ENCODE measurements at places on chromosomes 11 and 22.

- DNase-seq, result no peak
Observed at GRCh38 chr11:32531528-32531927, 52.1 kb upstream of the EIF3M start.

- DNase-seq, result peak; percentile 42
Observed at GRCh38 chr11:108698844-108699642, 34.2 kb downstream of the DDX10 start.

GRCh38 chr11:108804511-108804910 is 139.6 kb downstream of the DDX10 start:
- DNase-seq, result no peak

DNA sequence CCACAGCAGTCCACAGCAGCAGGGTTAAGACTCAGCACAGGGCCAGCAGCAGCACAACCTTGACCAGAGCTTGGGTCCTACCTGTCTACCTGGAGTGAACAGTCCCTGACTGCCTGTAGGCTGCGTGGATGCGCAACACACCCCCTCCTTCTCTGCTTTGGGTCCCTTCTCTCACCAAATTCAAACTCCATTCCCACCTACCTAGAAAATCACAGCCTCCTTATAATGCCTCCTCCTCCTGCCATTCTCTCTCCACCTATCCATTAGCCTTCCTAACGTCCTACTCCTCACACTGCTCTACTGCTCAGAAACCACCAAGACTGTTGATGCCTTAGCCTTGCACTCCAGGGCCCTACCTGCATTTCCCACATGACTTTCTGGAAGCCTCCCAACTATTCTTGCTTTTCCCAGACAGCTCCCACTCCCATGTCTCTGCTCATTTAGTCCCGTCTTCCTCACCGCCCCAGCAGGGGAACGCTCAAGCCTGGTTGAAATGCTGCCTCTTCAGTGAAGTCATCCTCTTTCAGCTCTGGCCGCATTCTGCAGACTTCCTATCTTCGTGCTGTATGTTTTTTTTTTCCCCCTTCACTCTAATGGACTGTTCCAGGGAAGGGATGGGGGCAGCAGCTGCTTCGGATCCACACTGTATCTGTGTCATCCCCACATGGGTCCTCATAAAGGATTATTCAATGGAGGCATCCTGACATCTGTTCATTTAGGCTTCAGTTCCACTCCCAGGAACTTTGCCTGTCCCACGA is 3.3 kb downstream of the IL18BP start:
- DNase-seq, result no peak

DNA sequence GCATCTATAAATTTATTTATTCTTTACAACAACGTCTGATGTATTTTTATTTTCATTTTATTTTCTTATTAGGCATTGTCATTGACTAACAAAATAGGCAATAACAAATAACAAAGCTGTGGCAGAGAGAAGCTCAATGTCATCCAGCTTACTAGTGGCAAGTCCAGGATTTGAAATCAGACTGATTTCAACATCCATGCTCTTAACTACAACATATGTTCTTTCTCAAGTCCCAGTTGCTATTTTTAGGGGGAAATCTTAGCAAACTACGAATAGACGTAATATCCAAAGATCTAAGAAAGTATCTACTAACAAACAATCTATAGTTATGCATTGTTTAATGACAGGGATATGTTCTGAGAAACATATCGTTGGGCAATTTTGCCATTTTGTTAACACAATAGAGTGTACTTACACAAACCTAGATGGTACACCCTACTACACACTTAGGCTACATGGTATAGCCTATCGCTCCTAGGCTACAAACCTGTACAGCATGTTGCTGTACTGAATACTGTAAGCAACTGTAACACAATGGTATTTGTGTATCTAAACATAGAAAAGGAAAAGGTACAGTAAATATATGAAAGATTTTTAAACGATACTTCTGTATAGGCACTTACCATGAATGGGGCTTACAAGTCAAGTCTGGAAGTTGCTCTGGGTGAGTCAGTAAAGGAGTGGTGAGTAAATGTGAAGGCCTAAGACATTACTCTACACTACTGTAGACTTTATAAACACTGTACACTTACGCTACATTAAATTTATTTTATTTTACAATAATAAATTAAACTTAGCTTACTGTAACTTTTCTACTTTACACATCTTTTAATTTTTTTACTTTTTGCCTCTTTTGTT is 151.3 kb downstream of the DLG2 start:
- DNase-seq, result no peak

DNA sequence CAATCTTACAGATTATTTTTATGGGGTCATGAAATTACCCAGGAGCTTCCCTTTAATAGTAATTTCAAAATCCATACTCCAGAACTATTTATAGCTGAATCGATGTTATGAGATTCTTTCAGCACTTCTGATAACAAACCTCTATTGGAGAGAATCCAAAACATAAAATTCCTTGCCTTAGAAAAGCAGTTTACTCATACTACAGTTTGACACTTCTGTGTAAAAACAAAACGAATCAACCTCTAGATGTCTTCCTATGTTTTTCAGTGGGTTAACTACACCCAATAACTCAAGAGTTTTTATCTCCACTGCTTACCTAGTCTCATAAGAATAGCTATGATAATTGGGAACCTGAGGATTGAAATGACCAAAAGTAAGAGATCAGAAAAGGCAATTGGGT is 35.6 kb downstream of the KIF18A start:
- peak; percentile 65 for DNase-seq

DNA sequence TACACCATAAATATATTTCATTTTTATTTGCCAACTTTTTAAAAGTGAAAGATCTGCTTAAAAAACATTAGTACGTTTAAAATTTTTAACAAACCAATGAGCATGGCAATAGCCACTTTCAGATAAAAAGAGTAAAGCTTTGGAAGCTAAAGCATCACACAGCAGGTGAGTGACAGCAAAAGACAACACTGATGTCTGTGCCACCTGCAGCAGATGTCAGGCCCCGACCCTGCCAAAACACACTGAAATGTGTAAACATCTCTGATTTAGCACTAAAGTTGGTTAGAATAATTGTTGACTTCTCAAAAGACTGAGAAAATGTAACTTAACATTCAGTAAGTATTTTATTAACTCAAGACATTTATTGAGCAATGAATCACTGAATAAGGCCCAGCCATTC is 232.9 kb downstream of the DLG2 start:
- no peak for DNase-seq

DNA sequence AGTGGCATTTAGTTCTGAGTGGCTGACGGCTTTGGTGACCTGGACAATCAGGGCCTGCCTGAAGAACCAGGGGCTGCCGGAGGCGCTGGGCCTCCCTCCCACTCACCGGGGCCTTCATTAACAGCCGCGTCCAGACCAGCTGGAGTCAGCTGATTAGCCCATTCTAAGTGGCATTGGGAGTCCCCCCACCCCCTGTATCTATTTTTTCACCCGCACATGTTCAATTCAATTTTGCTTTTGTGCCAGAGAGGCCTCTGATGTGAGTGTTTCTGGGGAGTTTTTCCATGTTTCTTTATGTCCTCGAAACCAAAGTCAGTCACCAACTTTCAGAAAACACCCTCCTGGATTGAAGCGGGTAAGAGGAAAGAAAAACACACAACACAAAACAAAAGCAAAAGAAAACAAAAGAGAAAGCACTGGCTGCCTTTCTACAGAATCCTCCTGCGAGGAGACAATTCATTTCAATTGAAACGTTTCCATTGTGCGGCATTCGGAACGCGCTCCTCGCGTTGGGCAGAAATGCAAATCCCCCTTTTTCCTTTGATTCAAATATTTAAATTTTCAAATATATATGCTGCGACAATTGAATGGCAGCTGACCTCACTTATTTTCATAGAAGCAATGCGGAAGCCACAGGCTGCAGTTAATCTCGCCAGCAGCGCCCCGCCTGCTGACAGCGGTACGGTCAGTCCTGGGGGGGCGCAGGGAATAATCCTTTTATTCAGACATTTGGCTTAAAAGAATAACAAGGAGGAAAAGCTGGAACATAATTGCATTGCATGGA is 17.7 kb downstream of the CDKN1C start:
- peak; percentile 13 for DNase-seq

- DNase-seq, result no peak
Observed at GRCh38 chr11:104060820-104061219, 24.4 kb downstream of the DDI1 start.

- peak; percentile 54 for DNase-seq
Observed at GRCh38 chr22:41305646-41306045, 4.3 kb downstream of the ZC3H7B start.

DNA sequence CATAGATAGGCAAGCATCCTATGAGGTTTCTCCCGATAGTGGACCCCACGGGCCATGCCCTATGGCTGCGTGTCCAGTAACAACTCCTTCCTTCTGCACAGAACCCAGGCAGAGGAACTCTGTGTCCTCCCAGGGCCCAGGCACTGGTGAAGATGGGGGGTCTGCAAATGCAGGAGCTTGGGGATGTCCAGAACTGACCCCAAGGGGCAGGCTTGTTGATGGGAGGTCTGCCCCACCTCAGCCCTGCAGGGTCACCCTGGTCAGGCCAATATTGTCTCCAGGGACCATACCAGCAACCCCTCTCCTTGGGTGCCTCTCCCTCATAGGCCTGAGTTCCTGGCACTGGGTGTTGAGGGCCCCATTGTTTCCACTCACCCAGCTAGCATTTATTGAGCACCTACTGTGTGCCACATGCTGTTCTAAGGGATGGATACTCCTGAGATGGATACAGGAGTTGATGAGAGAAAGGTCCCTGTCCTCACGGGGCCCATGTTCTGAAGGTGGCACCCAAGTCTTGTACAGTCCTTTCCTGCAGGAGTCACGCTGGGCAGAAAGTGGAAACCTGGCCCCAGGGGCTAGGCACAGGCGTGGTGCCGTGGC is 26.3 kb upstream of the TXNRD2 start:
- no peak for DNase-seq

DNA sequence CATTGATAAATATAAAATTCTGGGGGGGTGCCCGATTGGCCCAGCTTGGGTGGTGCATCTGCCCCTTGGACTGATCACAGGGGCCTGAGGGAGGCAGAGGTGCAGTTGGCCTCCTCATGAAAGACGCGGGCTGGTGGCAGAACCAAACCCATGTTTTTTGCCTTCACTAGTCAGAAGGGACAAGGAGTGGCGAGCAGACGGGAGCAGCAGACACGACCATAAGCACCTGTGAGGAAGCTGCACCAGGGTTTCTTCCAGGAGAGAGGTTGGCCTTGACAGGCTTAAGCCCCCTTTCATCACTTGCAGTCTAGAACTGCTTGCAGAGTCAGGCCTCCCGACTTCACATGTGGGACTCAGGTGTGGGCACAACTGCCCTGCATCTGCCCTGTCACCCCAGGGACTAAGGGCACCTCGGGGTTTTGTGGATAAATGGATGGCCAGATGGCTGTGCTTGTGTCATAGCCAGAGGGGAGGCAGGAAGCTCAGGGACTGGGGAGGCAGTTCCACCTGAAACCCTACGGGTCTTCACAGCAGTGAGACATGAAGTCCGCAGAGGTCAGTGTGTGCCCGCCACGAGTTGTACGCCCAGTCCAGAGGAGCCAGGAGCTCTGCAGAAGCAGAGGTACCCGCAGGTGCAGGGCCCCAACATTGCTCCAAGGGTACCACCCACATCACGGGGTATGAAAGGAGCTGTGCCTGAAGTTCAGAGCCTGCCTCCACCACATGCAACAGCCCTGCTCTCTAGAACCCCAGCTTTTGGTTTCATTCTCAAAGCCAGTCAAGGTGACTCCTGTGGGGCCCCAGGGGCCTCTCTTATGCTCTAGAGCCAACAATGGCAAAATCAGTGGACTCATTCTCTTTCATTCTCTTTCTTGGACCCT is 18.2 kb upstream of the SYT13 start:
- no peak for DNase-seq

GRCh38 chr22:31923747-31924146 is 20.6 kb upstream of the YWHAH start:
- DNase-seq, result no peak

- no peak for DNase-seq
Observed at GRCh38 chr11:12853325-12853651, 155.8 kb upstream of the RASSF10 start.

- peak; percentile 82 for DNase-seq
Observed at GRCh38 chr11:132576706-132577105, 955.6 kb downstream of the OPCML start.

- DNase-seq, result no peak
Observed at GRCh38 chr11:8015753-8016239, 28.7 kb downstream of the EIF3F start.

DNA sequence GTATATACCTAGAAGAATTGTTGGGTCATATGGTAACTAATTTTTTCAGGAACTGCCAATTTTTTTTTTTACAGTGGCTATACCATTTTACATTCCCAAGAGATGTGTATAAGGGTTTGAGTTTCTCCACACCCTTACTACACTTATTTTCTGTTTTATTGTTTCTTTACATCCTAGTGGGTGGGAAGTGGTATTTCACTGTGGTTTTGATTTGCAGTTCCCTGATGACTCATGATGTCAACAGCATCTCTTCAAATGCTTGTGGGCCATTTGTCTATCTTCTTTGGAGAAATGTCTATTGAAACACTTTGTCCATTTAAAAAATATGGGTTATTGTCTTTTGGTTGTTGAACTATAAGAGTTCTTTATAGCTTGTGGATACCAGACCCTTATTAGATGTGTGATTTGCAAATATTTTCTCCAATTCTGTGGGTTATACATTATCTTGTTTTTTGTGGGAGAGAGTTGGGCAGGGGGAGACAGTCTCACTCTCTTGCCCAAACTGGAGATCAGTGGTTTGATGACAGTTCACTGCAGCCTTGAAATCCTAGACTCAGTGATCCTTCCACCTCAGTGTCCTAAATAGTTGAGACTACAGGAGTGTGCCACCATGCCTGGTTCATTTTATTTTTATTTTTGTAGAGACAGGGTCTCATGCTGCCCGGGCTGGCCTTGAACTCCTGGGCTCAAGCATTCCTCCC is 30.3 kb upstream of the PISD start:
- DNase-seq, result peak; percentile 85

DNA sequence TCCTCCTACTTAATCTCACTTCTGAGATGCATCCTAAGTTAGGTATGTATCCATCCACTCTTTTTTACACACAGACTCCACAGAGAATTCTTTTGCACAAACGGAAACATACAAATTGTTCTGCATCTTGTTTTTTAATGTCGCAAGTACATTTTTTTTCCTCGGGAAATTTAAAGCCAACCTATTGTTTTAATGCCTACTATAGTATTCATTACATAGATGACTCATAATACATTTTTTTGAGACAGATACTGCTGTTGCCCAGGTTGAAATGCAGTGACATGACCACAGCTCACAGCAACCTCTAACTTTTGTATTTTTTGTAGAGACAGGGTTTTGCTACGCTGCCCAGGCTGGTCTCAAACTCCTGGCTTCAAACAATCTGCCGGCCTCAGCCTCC is 90.8 kb upstream of the TMEM45B start:
- DNase-seq, result no peak

GRCh38 chr11:112016088-112016764 is 9.0 kb upstream of the DLAT start:
- DNase-seq, result peak; percentile 77

GRCh38 chr11:70247710-70248072 is 22.8 kb upstream of the PPFIA1 start:
- DNase-seq, result no peak

GRCh38 chr11:27296497-27296896 is 66.5 kb downstream of the CCDC34 start:
- peak; percentile 74 for DNase-seq

GRCh38 chr11:31655483-31655882 is 145.9 kb downstream of the ELP4 start:
- DNase-seq, result peak; percentile 96

All from iris pigment epithelial cell (primary cell).